Endothelial cell (in vitro differentiated cells): ENCODE measurements at places on chromosomes 4 and X. TPM values are rescaled to one million over a fixed set of nuclear protein-coding genes. Genes with fewer than 3 reads are reported as not detected.

- no peak for DNase-seq
Measured at GRCh38 chrX:110131031-110131430, 128.1 kb downstream of the TMEM164 start.

Gene PLK4
- 12.6 TPM for total RNA-seq

- DNase-seq = no peak
Measured at GRCh38 chrX:57977992-57978391, 67.7 kb upstream of the ZXDA start.

- no peak for DNase-seq
Measured at GRCh38 chr4:126698224-126698623, 934.5 kb upstream of the INTU start.

- no peak for DNase-seq
Measured at GRCh38 chr4:2373532-2373931, 44.9 kb downstream of the ZFYVE28 start.

Gene FGB
- not detected for total RNA-seq

- no peak for DNase-seq
Measured at GRCh38 chr4:74632634-74633033, 161.7 kb downstream of the BTC start.

Gene TLR1
- 0.23 TPM for total RNA-seq

- DNase-seq = no peak
Measured at GRCh38 chr4:139202991-139203390, 26.0 kb upstream of the ELF2 start.

DNA sequence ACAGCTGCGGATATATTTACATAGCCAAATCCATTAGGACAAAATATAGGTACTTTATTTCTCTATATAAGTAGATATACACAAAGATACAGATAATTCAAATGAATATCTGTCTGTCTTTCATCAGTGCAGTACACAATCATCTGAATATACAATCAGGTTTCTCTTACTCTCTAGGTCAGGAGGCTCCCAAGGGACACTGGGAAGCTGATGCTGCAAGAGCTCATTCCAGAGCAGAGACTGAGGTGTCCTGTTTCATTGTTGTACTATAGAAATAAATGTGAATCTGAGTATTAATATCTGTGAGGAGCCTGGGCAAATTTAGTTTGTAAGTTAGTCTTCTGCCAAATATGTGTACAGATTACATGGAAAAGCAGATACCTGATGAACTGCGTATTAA is 4.2 kb downstream of the TLL1 start:
- no peak for DNase-seq

DNA sequence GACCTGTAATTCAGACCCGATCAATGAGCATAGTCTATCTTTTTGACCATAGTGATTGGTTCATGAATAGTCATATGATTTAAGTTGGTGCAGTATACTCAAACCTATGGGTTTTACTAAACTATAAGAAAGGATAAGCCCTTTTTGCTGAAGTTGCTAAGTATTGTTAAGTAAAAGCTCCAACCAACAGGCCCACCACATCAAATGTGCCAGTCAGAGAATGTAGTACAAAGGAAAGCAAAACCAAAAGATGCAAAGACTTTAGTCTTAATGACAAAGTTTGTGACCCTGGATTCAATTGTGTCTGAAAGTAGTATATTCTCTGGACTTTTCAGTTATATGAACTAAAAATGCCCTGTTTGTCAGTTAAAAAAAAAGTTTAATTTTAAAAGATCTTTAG is 208.1 kb upstream of the TET2 start:
- DNase-seq = no peak
